ENCODE measurements at places on chromosomes 4 and X.
A peak's percentile ranks its signal among the peaks of the same experiment; 100 is the strongest.

DNA sequence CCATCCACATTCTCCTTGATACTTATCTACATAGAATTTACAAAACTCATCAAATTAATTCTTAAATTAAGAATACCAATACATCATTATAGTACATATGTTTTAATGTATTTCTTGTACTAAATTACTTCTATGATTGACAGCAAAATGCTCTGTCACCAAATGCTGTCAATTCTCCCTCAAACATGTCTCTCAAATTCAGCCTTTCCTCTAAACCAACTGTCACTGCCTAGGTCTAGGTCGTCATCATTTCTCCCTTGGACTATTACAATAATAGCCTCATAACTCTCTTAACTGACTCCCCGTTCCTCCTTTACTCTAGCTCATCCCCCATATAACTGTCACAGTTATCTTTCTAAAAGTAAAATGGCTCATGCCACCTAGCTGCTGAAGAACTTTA, 279.7 kb upstream of the FSTL5 start:
- no peak for DNase-seq

- no peak for DNase-seq
These were observed 37.2 kb downstream of the CXCL8 start for GRCh38 chr4:73777612-73778011.

- DNase-seq = no peak
These were observed 106.3 kb downstream of the C4orf51 start for GRCh38 chr4:145786261-145786660.

DNA sequence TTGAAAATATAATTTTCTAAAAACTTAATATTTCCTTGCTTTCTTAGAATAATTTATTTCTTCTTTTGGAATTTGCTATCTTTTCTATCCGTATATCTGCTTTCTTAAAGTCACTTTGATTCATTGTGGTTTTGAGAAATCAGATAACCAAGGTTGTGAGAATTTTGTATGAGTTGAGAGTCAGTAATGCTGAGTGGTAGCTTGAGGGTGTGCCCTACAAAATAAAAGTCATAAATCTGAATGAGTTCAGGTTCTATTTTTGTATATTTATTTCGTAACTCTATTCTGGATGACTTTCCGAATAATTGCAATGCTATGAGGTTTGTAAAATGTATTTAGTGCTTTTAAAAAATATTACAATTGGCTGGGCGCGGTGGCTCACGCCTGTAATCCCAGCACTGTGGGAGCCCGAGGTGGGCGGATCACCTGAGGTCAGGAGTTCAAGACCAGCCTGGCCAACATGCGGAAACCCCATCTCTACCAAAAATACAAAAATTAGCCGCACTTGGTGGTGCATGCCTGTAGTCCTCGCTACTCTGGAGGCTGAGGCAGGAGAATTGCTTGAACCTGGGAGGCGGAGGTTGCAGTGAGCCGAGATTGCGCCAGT, 8.9 kb downstream of the COPS4 start:
- no peak for DNase-seq

DNA sequence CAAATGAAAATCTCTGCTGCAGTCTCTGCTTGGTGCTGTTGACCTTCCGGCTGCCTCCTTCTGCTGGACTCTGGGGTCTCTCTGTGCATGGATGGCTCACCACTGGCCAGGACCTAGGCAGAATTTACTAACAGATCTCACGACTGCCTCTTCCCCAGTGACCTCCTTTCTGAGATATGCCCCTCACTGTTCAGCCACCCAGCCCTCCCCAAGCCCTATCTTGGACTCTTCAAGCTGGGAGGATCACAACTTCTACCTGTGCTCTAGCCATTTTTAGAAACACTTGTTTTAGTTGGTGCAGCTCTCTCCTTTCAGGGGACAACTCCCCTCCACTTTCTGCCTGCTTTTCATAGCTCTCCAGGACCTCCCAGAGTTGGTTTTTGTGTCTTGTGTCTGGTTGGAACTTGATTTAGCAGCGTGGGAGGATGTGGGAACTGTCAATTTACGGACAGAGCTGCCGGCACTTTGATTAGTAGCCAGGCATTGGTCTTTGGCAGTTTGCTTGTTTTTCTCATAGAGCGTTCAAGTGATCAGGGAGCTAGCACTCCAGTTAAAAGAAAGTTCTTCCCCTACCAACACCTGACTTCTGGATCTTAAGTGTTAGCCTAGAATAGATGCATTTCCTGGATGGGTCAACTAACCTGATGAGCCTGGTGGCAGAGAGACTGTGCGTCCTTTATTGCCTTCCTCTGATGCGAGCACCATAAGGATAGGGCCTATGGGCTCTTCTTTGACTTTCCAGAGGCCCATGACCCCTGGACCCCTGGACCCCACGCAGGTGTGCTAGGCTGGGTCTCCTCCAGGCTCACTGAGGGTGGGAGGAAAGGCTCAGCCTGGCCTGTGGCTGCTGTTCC, 6.5 kb downstream of the RGS12 start:
- no peak for DNase-seq

DNA sequence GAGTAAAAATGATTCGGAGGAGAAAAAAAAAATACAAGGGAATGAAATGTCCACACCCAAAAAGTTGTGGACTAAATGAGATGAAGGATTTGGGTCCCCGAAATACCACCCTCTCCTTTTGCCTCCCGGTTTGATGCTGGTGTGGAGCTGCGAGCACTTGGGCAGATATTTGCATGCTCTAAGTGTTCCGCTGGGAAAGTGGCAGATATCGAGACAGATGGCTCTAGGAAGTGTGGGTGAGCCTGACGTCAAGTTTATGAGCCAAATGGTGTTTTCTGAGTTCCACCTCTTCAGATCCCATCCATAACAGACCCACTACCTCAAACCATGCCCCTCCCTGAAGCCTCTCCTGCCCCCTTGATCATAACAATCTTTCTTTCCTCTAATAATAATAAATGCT, 228.6 kb downstream of the QDPR start:
- DNase-seq = no peak

GRCh38 chrX:46722742-46723568, 36.0 kb downstream of the SLC9A7 start:
- no peak for DNase-seq

DNA sequence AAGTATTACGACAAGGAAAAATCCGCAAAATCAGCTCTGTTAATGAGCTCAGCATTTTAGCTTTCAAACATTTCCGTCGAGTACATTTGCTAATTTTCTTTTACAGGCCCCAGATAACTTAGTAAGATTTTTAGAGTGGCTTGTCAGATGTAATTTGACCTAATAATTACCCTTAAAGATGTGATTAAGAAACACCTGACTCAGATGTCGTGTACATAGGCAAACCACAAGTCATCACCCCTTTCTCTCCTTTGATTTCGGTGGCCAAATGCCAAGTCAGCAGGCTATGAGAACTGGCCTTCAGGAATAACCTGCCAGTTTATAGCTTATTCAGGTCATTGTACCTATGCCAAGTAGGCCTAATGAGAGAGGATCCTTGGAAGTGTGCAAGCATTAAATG, 369.6 kb downstream of the PCDH7 start:
- no peak for DNase-seq

DNA sequence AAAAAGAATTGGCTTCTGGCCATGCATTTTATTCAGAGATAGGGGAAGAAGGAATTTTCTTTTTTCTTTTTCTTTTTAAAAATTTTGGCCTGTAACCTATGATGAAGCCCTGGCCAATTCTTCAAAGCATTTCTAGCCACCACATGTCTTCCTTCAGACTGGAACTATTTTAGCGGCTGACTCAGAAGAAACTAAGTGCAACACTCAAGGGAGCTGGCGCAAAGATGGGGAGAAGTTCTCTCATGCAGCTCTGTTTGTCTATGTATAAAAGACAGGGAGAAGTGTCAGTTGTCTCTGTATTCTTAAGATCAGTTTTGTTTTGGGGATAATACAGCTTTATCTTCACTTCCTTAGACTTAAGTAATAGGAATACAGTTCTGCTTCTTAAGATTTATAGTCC, 46.1 kb downstream of the MBNL3 start:
- no peak for DNase-seq

- DNase-seq = peak; percentile 53
These were observed 228.9 kb downstream of the AFAP1 start for GRCh38 chr4:7710576-7711306.

DNA sequence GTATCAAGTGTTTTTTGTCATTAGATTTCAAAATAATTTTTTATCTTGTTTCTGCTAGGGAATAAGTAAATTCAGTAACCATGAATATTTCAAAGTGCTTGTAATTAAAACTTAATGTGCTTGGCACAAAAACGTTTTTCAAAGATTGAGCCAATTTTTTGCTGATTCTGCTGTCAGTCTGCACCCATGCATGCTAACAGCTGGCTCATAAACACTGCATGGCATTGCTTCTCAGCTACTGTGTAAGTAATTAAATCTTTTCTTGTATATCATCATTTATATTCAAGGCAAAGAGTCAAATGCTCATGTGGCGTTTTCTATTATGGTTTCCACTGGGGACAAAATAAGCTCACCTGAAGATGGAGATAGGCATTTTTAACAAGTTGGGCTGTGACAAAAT, 66.8 kb upstream of the SPANXN2 start:
- no peak for DNase-seq

- DNase-seq = no peak
These were observed 27.8 kb upstream of the TMEM154 start for GRCh38 chr4:152707632-152708031.

- DNase-seq = no peak
These were observed 33.7 kb downstream of the SORBS2 start for GRCh38 chr4:185778307-185778706.

- no peak for DNase-seq
These were observed 958.2 kb downstream of the PCDH7 start for GRCh38 chr4:31678356-31678755.

- DNase-seq = no peak
These were observed 230.1 kb upstream of the GALNTL6 start for GRCh38 chr4:171582961-171583581.
